ENCODE measurements at places on chromosomes 13 and 19.

DNA sequence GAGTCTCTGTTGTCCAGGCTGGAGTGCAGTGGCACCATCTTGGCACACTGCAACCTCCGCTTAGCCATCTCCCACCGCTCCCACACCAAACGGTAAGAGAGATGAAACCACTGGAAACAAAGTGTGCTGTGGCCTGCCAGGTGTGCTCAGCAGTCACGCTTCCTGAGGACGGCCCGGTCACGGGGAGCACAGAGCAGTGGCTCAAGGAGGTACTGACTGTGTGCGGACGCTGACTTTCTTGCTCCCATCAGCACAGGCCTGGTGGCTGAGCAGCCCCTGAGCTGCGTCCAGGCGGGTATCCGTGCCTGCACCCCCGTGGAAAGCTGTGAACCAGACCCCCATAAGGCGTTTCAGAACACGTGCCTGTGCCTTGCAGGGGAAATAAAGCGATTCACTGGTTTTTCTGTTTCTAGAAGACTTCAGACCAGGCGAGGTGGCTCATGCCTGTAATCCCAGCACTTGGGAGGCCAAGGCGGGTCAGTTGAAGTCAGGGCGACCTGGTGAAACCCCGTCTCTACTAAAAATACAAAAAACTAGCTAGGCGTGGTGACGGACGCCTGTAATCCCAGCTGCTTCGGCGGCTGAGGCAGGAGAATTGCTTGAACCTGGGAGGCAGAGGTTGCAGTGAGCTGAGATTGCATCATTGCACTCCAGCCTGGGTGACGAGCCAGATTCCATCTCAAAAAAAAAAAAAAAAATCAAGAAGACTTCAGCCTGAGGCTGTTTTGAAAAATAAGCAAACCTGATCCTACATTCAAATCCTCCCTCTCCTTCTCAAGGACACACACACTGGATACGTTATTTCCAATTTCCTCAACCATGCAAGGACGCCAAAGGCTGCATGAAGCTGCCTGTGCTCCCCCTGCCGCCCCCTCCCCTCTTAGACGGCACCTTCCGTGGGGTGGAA lies 25.5 kb downstream of the ADPRHL1 start:
- no peak for DNase-seq

- DNase-seq: no peak
Observed at GRCh38 chr13:112875627-112876026, 93.4 kb upstream of the MCF2L start.

GRCh38 chr19:17001603-17002183 lies 24.9 kb downstream of the CPAMD8 start:
- DNase-seq: no peak

DNA sequence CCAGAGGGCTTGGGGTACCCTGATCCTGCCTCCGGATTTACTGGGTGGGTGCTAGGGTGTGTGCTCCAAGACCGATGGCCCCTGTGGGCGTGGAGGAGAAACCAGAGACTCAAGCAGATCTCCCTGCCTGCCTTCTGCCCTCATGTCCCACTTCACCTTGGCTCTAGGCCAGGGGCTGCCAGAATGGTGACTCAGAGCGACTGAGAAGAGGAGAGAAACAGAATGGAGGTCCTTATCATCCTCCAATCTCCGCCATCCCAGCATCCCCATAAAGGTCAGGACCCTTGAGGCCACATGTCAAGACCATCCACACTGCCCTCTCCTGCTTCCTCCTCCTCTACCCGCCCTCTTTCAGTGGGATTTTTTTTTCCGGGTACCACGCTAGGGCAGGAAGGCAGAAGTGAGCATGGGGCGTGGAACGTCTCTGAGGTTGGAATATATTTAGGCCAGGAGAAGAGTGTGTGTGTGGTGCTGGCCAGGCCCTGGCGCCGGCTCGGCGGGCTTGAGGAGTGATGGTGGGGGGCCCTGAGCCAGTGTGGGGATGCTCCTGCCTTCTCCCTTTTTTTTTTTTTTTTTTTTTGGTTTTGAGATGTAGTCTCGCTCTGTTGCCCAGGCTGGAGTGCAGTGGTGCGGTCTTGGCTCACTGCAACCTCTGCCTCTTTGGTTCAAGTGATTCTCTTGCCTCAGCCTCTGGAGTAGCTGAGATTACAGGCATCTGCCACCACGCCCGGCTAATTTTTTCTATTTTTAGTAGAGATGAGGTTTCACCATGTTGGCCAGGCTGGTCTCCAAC lies 22.3 kb downstream of the IER2 start:
- peak; percentile 82 for DNase-seq

- no peak for DNase-seq
Observed at GRCh38 chr19:36092566-36092965, 18.4 kb upstream of the OVOL3 start.

- no peak for DNase-seq
Observed at GRCh38 chr19:14544977-14545715, 15.8 kb downstream of the TECR start.

GRCh38 chr19:18292810-18293641 lies 11.6 kb upstream of the JUND start:
- DNase-seq: peak; percentile 85

- peak; percentile 42 for DNase-seq
Observed at GRCh38 chr19:42529248-42529764, 1.0 kb upstream of the CEACAM1 start.

DNA sequence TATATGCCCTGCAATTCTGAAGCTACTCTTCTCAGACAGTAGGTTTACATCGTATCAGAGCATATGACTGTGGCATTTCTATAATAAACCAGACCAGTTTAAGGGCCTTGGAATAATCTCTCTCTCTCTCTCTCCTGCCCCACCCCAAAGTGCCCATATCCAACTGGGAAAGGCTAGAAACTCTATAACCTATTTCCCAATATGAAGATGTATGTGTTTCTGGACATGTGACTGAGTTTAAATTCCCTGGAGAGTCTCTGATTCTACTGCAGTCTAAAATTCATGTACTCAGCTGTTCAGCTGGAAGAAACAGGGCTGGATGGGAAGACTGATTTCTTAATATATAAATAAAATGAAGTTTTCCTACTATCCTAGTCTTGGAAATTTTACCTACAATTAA lies 91.9 kb upstream of the MBNL2 start:
- no peak for DNase-seq

DNA sequence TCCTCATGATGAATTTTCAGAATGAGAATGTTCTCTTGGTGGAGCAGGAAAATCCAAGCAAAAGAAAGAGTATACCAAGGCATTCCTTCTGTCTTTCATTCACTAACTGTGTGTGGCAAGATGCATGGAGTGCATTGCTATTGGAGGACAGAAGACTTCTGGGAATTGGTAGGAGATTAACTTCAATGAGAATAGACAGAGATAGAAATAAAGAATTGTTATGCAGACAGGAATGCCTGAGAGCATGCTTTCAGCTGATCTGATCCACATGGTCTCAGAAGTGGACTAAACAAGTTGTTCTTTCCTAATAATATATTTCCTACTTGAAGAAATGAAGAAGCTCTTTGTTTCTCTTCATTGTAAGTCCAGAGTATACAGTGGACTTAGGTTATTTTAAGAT lies 303.6 kb downstream of the MYO16 start:
- no peak for DNase-seq

- peak; percentile 76 for DNase-seq
Observed at GRCh38 chr19:10259162-10259905, 7.3 kb downstream of the MRPL4 start.

GRCh38 chr13:72970956-72971355 lies 87.8 kb upstream of the KLF5 start:
- peak; percentile 44 for DNase-seq

GRCh38 chr13:95073747-95074311 lies 227.4 kb downstream of the ABCC4 start:
- DNase-seq: peak; percentile 18

GRCh38 chr13:37026771-37027170 lies 26.2 kb downstream of the EXOSC8 start:
- no peak for DNase-seq

GRCh38 chr19:54481326-54481930 lies 8.3 kb upstream of the CDC42EP5 start:
- DNase-seq: no peak

- no peak for DNase-seq
Observed at GRCh38 chr19:40163541-40164129, 27.6 kb upstream of the MAP3K10 start.

Measured in astrocyte of the spinal cord (primary cell).